Smooth muscle cell of the pulmonary artery (primary cell): ENCODE measurements at places on chromosomes 3 and 15. TPM values are rescaled to one million over a fixed set of nuclear protein-coding genes. Genes with fewer than 3 reads are reported as not detected.

FGD5 gene
- 0.20 and 2.0 TPM in 2 replicates for total RNA-seq

INSYN1 gene
- total RNA-seq: 1.3 and 3.3 TPM in 2 replicates

SLC28A2 gene
- not detected in 2 replicates for total RNA-seq

COLQ gene
- 0.36 and 1.3 TPM in 2 replicates for total RNA-seq

LEKR1 gene
- 0.20 and 0.63 TPM in 2 replicates for total RNA-seq
